ENCODE measurements at places on chromosomes 3 and 15.

DNA sequence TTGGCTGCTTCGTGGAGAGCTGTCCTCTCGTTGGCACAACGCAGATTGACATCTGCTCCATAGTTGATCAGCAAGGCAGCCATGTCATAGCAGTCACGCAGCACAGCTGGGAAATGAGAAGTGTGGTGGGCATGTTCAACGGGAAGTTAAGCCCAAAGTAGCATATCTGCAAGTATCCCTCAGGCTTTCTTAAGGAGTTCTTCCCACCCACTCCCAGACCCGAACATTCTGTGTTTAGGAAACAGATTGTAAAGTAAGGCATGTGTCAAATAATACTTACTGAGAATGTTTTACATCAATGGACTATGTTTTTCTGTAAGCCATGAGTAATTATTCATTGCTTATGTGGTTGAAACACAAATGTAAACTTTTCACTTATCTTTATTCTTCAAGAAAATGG is 9.2 kb downstream of the ASB14 start:
- no peak for DNase-seq

- DNase-seq: no peak
Measured at GRCh38 chr3:186694288-186695032, 22.7 kb upstream of the KNG1 start.

GRCh38 chr3:122283796-122284445 is 41.1 kb upstream of the CSTA start:
- DNase-seq: no peak

- DNase-seq: no peak
Measured at GRCh38 chr3:52225452-52226228, at the start of gene TLR9. TLR9 (minus strand) TSS chr3:52225645; CDS start chr3:52225529, 116 bp downstream.

- DNase-seq: no peak
Measured at GRCh38 chr3:27224197-27224596, 145.0 kb downstream of the NEK10 start.

DNA sequence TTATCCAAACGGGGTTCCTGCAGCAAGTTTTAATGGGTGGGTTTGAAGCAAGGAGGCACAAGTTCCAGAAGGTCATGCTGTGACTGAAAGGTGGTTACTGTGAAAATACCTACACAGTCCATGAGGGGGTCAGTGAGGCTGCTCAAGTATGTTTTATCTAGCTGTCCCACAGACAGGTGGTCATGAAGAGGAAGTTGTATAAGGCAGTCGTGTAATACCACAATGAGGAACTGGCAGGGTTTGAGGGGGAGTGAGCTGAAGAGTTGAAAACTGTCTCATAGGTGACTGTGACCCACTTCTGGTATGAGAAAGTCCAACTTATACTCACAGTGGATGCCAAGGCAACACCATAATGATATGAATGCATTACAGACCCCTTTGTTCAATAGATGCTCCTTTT is 856.8 kb downstream of the OTOL1 start:
- no peak for DNase-seq

- DNase-seq: no peak
Measured at GRCh38 chr3:64321747-64322146, 96.5 kb upstream of the PRICKLE2 start.

DNA sequence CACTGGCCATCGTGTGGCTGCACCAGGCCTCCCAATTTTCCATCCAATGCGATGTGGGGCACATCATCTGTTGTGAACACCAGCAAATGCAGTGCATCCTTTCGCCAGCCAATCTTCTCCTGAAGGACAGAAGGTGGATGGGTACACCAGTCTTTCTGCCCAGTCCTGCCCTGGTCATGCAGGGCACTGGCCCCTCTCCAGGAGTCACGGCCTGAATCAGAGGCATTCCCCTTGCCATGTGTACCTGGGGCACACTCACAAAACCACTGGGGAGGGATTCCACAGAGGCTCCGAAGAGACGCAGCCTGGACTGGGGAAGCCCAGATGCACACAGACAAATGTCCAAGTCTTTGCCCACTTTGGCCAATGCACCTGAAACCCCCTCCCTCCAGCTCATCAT is 65.8 kb downstream of the ITGB5 start:
- DNase-seq: no peak

DNA sequence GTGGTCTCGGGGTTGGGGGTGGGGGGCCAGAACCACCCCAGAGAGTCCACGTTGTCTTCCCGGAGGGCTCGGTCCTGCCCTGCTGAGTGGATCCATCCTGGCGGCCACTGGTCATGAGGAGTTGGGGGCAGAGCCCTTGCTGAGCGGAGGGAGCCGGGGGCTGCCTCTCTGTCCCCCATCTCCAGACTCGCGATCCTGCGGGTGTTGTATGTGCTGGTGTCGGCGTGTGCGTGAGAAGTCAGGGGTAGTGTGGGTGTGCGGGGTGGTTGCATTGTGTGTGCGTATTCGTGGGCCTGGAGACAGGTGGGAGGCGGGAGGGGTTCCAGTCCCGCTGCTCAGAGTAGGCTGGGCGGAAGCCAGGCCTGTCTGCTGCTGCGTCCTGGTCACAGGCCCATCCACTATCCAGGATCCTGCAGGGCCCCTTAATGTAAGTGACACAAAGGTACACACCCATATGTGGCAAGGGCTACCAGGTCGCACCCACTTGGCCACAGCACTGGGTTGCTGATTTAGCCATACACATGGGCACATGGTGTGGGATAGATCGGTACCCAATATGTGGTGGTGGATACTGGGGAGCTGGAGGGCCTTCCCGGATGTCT is 30.7 kb downstream of the NBEAL2 start:
- DNase-seq: no peak

GRCh38 chr3:179589143-179589542 is 15.3 kb downstream of the MRPL47 start:
- no peak for DNase-seq

DNA sequence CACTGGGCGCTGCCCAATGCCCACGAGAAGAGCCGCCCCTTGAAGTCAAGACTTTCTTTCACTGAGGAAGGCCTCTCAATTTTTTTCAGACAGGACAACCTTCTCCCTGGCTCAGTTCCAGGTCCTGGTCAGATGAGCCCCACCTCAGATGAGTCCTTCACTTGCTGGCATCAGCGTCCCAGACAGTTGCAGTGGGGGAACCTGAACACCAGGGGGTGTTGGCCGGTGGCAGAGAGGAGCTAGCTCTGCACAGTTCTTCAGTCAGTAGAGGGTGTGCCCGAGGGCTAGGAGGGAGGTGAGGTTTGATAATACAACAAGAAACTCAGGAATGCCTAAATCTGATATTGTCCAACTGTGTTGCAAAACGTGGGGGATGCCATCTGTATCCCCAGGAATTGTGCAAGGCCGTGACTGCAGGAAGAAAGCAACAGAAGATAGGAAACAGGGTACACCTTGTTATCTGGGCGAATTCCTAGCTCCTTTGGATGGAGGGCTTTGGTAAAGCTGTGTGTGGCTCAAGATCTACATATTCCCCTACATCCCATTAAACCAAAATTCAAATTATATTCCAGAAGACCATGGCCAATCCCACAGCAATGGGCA is 34.3 kb downstream of the CCR3 start:
- DNase-seq: no peak

DNA sequence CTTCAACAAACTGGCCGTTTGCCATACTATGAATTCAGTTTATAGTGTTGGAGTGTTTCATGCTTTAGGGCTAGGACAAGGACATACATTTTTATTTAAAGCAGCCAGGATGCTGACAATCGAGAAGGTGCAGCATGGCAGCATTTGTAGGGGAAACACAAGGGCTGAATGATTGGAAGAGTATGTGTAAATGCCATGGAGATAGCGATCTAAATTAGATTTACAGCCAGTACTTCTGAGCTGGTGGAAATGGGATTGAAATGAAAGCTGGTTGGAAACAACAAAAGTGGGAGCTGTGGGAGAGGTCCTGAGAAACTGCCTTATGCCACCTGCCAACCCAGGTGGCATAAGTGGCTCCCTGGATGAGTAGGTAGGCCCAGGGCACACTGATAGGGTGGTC is 209.9 kb upstream of the MRPL3 start:
- no peak for DNase-seq

DNA sequence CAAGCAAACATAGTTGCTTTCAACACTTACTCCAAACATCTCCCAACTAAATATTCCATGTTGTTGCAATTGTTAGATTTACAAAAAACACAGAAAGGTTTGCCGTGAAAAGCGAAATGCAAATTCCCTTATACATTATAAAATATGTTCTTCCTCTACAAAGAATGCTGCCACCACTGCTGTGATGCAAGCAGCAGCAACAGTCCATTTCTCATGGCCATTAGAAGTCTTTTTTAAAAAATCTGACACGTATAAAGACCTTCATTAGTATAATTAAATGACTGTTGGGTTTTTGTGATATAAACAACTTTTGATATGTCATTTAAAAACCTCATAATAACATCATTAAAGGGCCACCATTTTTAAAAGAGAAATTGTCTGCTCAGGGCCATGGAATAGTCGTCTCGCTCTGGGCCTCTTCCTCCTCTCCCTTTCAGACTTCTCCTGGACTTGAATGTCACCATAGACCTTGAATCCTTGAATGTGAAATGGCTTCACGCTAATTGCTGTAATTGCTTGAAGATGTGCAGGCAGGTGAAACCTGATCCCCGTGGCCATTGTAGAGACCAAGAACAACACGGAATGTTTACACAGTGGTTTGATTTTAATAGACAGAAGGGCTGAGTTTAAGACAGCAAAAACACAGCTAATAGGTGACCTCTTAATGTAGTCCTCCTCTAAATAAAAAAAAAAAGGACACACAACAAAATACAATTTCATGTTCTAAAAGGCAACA is 450.4 kb downstream of the FOXP1 start:
- no peak for DNase-seq

- no peak for DNase-seq
Measured at GRCh38 chr3:158220575-158220974, 110.7 kb downstream of the RSRC1 start.

DNA sequence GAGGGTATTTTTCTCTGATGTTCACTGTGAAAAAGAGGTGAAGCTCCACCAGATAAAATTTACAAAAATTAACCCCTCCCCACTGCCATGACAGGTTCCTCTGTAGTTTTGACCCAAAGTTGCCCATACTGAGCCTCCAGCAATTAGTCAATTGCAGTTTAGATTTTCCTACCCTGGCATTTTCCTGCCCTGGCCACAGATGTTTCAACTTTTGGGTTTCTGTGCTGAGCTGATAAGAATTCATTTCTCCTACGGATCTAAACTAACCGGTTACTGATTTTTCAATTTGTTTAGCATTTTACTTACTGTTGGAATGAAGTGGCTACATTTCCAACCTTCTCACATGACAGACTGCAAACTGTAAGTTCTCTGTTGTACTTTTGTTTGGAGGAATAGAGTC is 1346.1 kb upstream of the EPHA6 start:
- no peak for DNase-seq

DNA sequence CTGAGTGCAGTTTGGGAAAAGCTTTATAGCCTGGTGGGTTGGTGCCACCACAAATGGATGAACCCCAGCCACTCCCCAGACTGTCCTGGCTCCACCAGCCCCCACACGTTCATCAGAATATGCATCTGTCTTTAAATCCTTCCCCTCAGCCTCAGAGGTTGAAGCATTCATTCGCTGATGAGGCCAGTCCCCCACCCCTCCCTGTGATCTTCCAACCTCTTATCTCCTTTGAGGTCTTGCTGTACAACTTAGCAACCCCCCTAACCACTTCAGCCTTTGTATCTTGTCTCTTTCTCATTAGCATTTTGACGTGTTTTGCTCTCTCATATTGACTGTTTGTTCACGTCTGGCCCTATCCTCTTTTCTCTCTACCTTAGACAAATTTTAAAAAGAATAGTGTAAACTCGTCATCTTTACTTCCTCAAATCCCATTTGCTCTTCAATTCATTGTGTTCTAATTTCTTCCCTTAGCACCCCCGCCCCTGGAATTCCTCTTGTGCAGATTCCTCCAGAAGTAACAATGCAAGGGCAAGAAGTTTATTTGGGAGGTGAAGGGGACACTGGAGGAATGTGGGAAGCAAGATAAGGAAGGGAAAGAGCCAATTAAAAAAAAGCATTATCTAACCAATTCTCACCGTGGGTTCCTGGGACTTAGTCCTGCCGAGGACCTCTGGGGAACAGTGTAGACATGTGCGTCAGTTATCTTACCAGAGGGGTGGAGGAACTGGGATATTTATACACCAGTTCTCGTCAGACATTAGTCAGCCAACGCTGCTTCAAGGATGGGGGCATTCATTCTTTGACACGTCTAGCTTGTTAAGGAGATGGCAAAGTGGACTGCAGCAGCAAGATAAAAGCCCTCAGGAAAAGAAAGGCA is 38.6 kb downstream of the MOBP start:
- DNase-seq: no peak

DNA sequence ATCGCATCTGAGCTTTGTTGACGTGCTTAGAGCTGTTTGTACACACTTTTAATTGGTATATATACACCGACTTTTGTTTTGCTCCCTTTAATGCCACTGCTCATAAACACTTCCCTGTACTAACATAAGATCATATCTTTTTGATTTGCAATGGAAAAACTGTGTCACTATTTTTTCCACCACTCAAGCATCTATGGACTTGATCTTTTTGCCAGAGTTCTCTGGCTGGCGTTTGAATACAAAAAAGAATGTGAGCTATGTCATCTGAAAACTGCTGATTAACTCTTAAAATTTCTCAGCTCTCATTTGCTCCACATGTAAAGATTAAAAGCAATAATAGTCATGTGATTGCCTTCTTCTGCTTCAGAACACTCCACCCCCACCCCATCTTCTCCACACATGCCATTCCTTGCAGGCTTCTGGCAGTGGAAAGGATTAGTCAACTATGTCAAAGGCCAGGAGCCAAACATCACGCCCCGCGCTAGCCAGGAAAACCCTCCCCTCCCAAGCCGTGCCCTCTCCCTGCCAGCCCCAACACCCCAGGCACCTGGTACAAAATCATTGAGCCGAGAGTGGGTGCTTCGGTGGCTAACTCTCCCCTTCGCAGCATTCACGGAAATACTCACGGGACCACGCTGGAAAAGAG is 123.4 kb upstream of the MEF2A start:
- DNase-seq: peak; percentile 78

- DNase-seq: no peak
Measured at GRCh38 chr3:101849714-101850245, 466 bp downstream of the NFKBIZ start.

GRCh38 chr3:141553055-141553454 is 66.2 kb downstream of the RASA2 start:
- DNase-seq: no peak
